ENCODE measurements at places on chromosomes 2 and 18.

GRCh38 chr2:11798701-11799435 lies 52.4 kb downstream of the LPIN1 start:
- DNase-seq: no peak

- no peak for DNase-seq
These were observed 570.5 kb downstream of the TDRD15 start for GRCh38 chr2:21694079-21694878.

DNA sequence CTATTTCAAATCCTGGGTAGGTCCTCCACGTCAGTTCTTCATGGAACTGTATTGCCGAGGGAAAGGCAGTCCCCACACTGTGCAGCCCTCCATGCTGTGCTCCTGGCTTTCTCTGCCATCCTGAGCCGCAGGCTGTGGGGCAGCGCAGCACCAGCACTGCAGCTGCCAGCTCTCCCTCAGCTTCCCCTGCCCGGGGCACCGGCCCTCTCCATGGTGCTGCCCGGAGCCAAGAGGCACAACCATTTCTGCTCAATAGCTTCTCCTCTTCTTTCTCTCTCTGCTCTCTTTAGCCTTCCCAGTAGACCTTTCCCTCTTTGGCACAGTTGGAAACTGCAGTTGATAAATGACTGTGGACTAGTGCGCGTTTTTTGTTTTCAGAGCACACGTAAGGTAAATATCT lies 12.1 kb downstream of the ANKRD23 start:
- no peak for DNase-seq

- DNase-seq: no peak
These were observed 26.6 kb upstream of the CATIP start for GRCh38 chr2:218329826-218330593.

DNA sequence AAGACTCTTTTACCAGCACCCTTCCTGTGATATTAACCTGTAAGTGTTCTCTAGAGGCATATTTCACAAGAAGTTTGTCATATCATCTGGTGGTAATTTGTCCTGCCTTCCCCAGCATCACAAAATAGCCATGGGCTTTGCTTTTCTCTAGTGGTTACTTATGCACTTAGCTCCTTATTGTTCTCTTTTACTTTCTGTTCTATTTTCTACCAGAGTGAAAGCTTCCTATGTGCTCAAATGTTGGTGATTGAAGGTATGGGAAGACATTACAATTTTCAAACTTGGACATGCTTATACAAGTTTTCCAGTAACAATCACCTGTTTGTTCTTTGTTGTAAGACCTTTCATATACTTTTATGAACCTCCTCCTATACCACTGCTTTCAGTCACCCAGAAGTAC lies 87.0 kb upstream of the KCNH7 start:
- DNase-seq: no peak

GRCh38 chr2:216073773-216074172 lies 7.8 kb downstream of the PECR start:
- DNase-seq: no peak

DNA sequence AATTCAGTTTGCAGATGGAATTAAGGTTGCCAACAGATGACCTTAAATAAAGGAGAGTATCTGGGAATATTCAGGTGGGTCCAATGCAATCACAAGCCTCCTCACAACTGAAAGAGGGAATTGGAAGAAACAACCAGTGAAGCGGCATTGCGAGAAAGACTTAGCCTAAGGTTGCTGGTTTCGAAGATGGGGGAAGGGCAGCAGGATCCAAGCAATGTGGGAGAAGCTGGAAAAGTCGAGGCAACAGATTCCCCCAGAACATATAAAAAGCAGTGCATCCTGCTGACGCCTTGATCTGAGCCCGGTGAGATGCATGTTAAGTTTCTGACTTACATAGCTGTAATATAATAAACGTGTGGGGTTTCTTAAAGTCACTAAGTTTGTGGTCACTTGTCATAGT lies 162.5 kb downstream of the NDUFA10 start:
- no peak for DNase-seq

DNA sequence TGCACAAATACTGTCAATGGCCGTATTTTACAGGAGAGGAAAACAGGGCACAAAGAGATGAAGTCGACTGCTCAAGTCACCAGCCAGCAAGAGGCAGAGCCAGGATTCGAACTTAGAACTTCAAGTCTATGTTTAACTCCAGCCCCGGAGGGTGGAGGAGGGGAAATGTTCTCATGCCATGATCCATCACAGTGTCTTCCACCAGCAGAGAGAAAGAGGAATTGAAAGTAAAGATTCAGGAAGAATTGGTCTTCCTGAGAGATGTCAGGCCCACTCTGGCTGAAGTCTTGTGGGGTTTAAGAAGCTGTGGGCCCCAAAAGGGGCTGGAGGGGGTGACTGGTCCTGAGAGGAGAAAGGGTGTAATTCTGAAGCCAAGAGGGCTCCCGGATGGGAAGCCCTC lies 260.0 kb downstream of the TNS1 start:
- DNase-seq: no peak

GRCh38 chr2:162074632-162074895 lies 549 bp upstream of the DPP4 start:
- no peak for DNase-seq

GRCh38 chr18:53056064-53056463 lies 716.1 kb downstream of the DCC start:
- DNase-seq: no peak

- DNase-seq: no peak
These were observed 415.5 kb downstream of the CBLN2 start for GRCh38 chr18:72128649-72129048.

DNA sequence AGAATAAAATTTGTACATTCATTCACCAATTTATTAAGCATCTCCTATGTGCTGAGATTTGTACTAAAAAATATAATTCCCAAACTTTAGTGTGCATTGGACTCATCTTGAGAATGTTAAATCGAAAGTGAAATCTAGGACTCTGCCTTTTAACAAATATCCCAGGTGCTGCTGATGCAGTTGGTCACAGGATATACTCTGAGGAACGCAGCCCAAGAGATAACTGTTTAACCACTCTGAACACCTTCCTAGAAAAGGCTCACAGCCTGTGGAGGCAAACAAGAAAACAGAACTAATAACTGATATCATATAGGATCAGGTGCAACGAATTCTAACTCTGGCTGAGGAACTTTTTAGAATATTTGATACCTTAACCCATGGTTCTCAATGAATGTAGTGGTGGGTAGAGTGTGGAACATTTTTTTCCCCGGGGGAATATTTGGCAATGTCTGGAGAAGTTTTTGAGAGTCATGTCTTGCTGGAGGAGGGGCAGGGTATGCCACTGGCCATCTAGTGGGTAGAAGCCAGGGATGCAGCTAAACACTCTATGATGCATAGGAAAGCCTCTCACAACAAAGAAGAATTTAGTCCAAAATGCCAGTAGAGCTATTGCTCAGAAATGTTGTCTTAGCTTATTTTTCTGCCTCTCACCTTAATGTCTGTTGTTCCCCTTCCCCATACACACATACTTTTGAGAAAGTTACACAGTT lies 96.5 kb downstream of the EHBP1 start:
- peak; percentile 27 for DNase-seq

DNA sequence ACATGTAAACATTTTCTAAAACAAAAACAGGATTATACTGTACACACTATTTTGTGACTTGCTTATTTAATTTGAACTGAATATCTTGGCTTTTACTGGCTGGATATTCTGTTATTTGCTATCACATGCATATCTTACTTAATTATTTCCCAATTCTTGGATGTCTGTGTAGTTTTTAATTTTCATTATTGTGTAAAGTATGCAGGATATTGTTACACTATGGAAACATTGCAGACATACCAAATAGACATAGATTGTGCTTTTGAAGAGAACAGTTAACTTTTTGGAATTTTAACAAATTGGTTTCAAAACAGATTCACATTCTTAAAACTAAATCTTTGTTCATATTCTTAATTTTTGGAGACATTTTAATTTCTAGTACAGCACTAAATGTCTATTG lies 2.1 kb downstream of the PHOSPHO2 start:
- DNase-seq: no peak

DNA sequence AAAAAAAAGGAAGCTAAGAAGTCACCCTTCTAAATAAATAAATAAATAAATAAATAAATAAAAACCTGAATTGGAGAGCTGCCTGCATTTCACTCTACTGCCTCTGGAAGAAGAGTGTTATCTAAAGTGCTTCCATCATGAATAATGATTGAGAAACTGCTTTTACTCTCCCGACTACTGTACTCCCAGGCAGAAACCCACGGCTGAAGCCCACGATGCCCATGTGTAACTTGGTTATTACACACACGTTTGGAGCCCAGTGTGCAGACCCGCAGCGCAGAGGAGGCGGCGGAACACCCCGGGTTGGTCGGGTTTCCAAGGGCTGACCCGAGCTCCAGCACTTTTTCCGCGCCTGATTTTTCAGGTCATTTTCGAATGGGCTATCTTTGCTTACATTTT lies 697 bp upstream of the SPATS2L start:
- no peak for DNase-seq

DNA sequence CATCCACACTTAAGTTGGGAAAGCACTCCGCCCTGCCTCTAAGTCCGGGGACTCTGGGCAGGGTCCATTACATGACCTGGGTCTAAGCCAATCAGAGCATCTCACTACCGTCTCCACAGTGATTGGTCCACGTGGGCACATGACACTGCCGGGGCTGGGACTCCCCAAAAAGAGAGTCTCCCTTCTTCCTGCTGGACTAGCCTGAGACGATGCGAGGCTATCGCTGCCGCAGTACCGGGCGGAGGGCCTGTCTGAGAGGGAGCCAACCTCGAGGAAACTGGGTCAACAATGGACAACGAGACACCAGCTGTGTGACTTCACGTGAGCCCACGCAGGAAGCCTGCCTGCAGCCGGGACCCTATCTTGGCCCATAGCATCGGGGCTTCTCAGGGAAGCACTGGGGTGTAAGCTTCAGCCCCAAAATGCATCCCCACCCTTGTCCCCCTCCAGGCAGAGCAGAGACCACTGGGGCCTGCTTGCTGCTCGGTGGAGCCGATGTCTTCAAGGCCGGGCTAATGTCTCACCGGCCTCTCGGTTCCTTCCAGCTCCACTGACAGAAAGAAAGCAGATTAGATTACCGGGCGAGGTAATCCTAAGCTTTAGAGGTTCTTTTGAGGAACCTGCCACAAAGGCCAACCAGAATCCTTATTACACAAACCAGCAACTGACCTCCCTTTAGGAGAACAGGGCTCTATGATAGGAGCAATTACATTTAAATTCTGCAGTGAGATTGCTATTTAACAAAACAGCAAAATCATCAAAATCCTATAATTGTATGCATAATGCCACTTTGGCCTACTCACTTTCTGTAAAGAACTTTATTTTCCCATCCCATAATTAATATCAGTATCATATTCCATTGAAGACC lies 21.3 kb upstream of the COPS8 start:
- no peak for DNase-seq

DNA sequence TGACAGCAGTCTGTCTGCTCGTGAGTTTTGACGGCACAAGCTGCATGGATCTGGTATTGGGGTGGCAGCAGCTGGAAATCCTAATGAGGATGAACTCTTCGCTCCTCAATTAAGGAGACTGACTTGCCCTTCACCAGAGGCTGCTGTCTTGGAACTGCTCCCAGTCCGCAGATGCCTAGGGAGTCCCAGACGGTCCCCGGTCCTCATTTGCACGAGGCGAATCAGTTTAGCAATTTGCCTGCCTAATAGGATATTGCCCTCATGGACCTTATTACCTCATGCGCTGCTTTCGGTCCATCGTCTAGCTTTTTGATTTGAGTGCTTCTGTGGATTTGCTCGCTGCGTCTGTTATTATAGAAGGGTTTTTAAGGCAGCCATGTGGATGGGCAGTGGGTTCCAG lies 40.6 kb downstream of the ASAP2 start:
- peak; percentile 59 for DNase-seq

DNA sequence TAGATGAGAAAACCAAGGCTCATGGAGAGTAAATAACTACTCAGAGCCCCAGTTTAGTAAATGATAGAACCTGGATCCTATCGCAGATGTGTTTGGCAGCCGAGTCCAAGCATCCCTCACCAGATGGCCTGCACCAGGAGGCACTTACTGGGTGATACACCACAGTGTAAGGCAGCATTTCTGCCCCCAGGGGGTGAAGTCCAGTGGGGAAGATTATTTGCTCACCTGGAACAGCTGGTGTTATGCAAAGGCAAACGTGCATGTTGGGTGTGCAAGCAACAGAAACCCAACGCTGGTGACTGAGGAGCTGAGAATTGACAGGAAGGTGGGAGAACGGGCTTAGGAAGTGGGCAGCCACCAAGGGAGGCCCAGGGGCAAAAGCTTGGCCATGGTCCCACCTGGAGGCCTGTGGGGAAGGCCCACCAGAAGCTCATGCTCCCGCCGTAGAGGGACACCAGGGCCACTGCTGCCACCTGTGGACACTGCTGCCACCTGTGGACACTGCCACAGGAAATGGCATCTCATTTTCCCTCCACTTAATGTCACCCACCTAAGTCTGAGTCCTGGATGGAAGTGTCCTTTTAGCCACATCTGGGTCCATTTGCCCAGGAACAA lies 100.6 kb downstream of the TFCP2L1 start:
- DNase-seq: peak; percentile 27

GRCh38 chr2:44786045-44786816 lies 155.3 kb upstream of the SIX3 start:
- no peak for DNase-seq

GRCh38 chr2:232336981-232337720 lies 41.4 kb upstream of the ALPP start:
- DNase-seq: no peak

DNA sequence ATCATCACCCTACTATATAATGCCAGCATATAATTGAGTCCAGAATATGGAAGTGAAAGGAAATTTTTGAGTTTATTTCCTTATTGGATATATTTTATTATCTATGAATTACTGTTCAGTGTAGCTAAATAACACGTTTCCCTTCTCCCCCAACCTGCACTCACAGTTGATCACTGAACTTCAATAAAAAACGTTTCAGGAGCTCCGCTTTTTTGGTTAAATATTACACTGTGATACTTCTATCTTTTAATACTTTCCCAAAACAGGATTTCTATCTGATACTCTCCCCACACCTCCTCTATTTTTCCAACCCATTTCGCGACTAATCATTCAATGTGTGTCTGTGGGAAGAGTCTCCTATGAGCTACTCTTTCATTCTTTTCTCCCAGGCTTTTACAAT lies 7.2 kb downstream of the VSNL1 start:
- no peak for DNase-seq

DNA sequence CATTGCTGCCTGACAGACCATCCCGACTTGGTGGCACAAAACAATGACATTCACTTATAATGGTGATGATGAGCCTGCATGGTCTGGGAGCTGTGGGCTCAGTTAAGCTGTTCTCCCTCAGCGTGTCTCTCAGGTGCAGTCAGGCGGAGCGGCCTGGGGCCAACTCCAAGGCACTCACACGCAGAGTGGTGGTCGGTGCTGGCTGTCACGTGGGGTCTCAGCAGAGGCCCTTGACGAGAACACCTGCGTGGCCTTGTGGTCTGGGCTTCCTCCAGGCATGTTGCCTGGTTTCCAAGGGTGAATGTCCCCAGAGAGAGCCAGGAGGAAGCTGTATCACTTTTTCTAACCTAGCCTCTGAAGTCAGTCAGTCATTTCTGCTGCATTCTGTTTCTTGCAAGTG lies 29.8 kb downstream of the ARMC9 start:
- no peak for DNase-seq

GRCh38 chr18:7590826-7591560 lies 23.9 kb downstream of the PTPRM start:
- DNase-seq: no peak

Measured in small intestine (tissue), 16 donors.